Osteocyte (in vitro differentiated cells): ENCODE measurements at places on chromosomes 12 and 14. TPM values are rescaled to one million over a fixed set of nuclear protein-coding genes. Genes with fewer than 3 reads are reported as not detected.

The BCL11B gene
- total RNA-seq, result 0.16 and 0.18 TPM in 2 replicates

The CFAP54 gene
- 0.24 and 0.73 TPM in 2 replicates for total RNA-seq

DNA sequence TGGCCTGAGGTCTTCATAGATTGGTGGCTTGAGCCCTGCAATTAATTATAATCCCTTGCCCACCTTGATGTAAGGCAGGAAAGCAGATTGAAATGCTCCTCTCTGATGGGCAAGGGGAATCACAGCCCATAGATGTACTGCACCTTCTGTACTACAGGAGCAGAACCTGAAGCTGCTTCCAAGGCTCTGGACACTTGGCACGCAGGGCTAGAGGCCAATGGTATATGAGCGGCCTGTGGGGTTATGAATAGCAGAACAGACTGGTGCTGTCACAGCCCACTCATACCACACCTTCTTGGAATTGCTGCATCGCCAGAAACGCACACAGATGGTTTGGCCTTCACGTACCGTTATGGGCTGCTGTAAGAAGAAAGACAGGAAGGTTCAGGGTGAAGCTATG lies 1.7 kb upstream of the RBM23 start:
- no peak overlapping the region for H3K27ac ChIP-seq
- H3K4me1 ChIP-seq, result peaks cover 22% of the 10 kb centered on the region
- no peak overlapping the region for H3K4me3 ChIP-seq

DNA sequence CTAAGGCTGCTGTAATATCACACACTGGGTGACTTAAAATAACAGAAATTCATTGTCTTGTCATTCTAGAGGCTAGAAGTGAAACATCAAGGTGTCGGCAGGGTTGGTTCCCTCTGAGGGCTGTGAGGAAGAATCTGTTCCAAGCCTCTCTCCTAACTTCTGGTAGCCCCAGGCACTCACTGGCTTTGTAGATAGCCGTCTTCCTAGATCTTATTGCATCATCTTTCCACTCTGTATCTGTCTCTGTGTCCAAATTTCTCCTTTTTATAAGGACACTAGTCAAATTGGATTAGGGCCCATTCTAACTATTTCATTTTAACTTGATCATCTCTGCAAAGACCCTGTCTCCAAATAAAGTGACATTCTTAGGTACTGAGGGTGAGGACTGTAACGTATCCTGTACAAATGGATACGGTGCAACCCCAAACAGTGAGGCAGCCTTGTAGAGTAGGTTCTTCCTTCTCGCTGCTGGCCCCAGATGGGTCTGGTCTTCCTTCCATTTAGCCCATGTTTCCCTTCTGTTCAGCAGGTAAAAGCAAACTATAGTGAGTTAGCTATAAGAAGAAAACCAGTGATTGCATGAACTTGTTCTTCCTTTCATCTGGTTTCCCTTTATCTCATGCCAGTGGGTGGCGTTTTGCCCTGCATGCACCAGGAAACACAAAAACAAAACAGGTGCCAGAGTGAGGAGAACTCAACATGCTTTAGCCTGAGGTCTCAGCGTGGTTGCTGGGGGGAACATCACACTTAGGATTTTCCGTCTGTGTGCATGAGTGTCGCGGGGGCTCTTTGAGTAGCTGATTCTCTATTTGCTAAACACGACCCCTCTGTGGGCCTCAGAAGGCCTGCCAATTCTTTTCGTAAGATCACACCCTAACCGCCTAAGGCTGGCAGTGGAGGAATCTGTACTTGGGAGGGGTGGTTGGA lies 19.5 kb downstream of the TTC9 start:
- peaks cover 18% of the 10 kb centered on the region for H3K4me1 ChIP-seq
- no peak overlapping the region for H3K27ac ChIP-seq
- DNase-seq, result no peak
- no peaks in the 10 kb centered on the region for H3K36me3 ChIP-seq
- no peak overlapping the region for H3K4me3 ChIP-seq
- H3K27me3 ChIP-seq, result no peaks in the 10 kb centered on the region

DNA sequence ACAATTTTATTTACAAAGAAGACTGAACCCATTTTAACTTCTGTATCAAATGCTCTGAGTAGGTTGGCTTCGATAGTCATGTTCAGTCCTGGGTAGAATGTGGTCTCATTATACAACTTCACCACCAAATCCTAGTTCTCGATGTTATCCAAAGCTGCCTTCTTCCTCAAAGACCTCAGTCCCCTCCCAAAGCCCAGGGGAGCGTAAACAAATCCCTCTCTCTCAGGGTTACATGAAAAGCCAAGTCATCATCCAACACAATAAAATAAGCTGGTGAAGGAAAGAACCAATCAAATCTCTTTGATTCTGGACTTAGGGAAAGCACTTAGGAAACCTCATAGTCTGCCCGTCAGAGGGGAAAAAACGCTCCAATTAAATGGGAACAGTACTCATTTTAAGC lies 9.1 kb downstream of the PTCSC3 start:
- peaks cover 17% of the 10 kb centered on the region for H3K27me3 ChIP-seq
- H3K4me3 ChIP-seq, result no peak overlapping the region
- H3K27ac ChIP-seq, result no peak overlapping the region
- H3K36me3 ChIP-seq, result no peaks in the 10 kb centered on the region
- no peaks in the 10 kb centered on the region for H3K4me1 ChIP-seq

- no peaks in the 10 kb centered on the region for H3K27me3 ChIP-seq
- no peak for DNase-seq
- no peaks in the 10 kb centered on the region for H3K36me3 ChIP-seq
- H3K27ac ChIP-seq, result no peak overlapping the region
- H3K4me1 ChIP-seq, result peaks cover 36% of the 10 kb centered on the region
- no peak overlapping the region for H3K4me3 ChIP-seq
Observed at GRCh38 chr14:89493877-89494634, 77.0 kb upstream of the FOXN3 start.
